ENCODE measurements at places on chromosomes 11 and 22.

DNA sequence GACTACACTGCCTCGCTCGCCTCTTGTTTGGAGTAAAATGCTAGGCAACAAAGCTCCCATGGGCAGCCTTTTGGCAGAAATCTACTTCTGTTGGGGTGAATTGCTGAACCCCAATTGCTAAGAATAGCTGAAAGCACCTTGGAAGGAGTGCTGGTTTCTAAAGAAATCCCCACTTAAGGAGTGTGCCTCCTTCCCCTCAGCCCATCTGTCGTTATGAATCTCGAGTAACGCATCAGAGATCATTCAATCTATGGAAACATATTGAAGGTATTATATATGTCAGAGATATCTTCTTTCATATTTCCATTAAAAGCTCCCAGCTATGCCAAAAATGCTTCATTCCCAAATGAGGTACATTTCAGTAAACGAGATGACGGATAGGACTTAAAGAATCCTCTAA, 229.6 kb upstream of the BLID start:
- DNase-seq = peak; percentile 76

- no peak for DNase-seq
Observed at GRCh38 chr11:111417011-111417765, 38.1 kb upstream of the POU2AF1 start.

DNA sequence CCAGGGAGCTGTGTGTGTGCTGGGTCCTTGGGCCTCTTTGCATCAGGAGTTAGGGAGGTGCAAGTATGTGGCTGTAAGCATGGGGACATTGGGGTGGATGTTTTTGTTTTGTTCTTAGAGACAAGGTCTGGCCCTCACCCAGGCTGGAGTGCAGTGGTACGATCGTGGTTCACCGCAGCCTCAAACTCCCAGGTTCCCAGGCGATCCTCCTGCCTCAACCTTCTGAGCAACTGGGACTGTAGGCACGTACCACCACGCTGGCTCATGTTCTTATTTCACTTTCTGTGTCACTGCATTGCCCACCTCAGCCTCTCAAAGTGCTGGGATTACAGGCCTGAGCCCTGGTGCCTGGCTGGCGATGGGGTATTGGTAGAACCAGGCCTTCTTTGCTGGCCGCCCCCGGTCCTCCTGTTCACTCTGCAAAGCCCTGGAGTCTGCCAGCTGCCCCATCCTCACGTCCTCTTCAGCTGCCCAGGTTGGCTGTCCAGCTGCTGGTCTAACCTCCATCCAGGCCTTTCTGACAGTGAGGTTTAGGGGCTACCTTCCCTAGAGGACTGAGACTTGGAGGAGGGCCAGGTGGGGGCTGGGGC, 851 bp upstream of the GRAMD4 start:
- no peak for DNase-seq

DNA sequence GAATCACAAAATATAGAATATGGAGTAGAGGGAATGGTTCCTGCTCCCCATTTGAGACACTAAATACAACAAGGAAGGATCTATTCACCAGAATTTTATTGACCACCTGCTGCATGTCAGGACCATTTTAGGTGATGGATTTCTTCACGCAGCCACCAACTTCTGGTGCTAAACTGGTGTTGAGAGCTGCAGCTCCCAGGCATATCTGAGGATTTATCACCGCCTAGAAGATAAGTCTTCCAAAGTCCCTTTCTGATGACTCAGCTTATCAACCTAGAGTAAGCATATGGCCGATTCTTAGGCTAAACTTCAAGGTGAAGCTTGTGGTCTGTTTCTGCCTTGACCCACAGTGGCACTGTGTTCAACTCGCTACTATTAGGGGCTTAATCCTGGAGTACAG, 6.7 kb downstream of the DDI1 start:
- DNase-seq = no peak

DNA sequence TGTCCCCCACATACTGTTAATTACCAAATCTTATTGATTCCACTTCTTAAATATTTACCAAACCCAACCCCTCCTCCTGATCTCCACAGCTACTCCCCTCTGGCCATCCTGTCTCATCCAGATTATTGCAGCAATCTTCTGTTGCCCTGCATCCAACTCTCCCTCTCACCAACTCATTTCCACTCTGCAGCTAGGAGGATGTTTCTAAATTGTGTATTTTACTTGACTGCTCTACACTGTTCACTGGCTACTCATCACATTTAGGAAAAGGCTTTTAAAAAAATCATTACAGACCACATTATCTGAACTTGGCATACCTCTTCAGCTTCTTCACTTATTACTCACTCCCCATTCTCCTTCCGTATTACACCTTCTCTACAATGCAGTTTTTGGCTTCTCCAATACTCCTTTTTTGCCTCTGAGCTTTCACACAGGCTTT, 117.9 kb downstream of the ATG16L2 start:
- DNase-seq = no peak

GRCh38 chr22:43434928-43435311, 23.1 kb downstream of the MPPED1 start:
- no peak for DNase-seq

DNA sequence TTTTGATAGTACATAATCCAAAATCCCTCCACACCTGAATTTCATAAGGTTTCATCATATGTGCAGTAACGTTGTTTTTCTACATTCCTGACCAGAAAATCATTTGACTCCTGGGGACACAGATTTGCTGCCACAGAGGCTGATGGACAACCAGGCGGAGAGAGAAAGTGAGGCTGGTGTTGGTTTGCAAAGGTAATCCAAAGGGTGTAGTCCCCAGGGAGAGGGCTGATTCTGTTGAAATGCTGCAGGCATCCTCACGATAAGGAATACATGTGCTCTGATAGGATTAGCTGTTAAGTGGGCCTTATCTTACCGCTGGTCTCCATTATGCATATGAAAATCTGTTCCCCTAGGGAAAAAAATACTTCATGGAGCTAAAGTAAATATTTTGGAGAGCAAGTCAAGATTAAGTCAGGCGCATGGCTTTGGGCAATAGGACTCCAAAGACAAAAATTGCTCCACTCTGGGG, 8.1 kb downstream of the APOL6 start:
- no peak for DNase-seq

- DNase-seq = no peak
Observed at GRCh38 chr11:30911247-30911646, 325.1 kb upstream of the MPPED2 start.

DNA sequence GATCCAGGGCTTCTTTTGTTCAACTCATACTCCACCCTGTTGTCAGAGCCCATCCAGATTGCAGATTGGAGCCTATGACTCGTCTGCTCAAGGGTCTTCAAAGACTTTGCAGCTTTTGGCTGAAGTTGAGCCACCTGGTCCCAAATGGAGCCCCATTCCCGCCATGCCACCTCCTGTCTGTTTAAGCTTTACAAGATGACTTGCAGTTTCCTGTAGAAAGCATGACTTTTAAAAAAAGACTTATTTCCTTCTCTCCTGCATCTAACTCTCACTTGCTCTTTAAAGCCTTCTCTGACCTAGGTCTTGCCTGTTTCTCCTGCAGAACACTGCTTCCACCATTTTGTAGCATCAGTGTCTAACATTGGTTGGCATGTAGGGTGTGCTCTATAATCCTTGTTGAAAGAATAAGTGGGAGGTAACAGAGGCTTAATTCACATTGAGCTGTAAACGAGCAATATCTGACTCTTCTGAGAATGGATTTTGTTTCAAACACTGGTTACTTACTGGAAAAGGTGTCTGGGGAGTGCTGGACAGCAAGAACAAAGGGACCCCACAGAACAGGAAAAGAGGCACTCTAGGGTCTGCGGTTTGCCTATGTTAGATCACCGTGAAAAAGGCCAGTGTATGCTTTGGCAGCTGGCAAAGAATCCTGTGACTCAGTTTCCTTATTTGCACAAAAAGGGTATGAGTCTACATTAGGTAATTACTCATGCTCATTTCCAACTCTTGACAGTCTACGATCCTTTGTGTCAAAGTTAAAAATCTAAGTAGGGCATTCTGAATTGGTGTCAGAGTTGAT, 30.3 kb downstream of the NF2 start:
- no peak for DNase-seq

DNA sequence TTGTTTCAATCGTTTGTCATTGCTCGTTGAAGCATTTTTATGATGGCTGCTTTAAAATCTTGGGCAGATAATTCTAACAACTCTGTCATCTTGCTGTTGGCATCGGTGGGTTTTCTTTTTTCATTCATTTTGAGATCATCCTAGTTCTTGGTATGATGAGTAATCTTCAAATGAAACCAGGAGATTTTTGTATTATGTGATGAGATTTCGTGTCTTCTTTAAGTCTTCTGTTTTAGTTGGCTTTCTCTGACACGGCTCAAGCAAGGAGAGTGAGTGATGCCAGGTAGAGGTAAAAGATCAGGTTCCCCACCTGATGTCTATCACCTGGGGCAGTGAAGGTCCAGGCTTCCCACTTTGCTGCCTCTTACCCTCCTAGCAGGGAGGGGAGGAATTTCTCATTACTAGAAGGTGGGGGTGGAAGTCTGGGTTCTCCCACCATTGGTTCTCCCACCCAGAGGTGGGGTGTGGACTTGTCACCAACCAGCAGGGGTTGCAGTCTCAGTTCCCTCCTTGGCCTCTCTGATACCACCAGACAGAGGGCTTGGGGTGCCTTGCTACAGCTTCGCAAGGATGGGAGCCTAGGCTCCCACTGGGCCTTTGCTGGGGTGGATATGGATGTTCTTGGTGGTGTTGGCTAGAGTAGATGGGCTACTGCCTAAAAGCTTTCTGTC, 12.9 kb downstream of the CDC45 start:
- no peak for DNase-seq

DNA sequence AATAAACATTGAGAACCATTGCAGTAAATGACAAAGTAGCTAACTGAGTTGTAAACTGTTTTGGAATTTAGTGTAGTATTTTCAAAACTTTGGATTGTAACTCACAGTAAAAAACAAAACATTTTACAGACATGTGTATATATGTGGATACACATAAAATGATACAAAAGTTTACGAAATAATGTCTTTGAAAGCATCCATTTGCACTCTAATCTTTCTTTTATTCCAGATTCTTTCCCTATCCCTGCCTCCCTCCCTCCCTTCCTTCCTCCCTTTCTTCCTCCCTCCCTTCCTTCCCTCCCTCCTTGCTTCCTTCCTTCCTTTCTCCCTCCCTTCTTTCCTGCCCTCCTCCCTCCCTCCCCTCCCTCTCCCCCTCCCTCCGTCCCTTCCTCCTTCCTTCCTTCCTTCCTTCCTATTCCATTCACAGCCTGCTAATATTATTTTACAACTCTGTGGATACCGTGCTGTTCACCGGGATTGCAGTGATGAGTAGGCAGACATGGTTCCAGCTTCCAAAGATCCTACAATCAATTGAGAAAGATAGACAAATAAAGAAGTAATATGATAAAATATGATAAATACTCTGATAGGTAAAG, 3.5 kb downstream of the RRM1 start:
- DNase-seq = no peak

GRCh38 chr11:74471668-74472429, 4.5 kb upstream of the KCNE3 start:
- no peak for DNase-seq

DNA sequence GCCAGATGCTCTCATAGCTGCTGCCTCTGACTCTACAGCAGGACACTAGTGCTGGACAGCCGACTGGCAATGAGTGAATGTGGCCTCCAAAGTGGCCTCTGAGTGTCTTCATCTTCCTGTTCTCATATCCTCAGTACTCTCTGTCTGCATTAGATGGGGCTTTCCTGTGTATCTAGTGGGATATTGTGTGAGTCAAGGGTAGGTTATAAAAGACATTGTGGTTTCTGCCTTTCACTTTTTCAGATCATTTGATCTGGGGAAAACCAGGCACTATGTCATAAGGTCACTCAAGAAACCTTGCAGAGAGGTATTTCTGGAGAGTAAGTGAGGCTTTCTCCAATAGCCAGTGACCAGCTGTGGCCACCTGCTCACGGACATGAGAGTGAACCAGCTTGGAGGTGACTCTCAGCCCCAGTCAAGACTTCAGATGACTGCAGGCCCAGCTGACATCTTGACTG, 333.6 kb upstream of the NCAM1 start:
- DNase-seq = no peak

DNA sequence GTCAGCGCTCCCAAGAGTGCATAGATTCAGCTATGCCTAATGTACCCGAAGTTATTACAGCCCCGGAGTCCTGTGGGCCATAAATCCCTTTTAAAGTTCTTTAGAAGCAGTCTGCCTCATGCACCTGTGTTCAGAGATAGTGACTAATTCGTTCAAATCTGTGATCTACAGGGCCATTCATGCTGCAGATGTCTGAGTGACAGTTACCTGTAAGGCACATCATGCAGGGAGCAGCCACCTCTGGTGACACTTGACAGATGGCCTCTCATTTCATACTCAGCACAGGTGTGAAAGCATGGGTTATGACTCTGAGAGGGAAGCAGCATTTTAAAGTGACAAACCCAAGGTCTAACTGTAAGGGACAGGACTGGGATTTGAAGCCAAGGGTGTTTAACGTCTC, 2.4 kb upstream of the E2F8 start:
- no peak for DNase-seq

GRCh38 chr22:36900225-36900624, 13.2 kb upstream of the CSF2RB start:
- no peak for DNase-seq

- DNase-seq = no peak
Observed at GRCh38 chr22:39348909-39349505, 784 bp upstream of the SYNGR1 start.

DNA sequence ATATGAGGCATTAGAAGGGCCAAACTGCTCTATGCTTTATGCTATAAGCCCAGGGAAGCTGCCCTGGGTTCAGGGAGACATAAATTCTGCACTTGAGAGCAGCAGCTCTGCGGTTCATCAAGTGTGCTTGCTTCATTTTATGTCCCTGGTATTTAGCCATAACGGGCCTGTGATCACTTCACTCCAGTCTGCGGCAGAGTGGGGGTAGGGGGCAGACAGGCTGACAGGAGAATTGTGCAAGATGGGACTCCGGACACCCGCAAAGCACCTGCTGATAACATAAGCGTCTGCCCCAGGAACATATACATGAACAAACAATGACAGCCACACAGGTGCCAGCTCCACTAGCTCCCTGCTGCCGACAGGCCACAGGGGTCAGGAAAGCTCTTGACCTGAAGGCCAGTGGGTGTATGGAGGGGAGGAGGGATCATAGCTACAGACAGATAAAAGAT, 56.1 kb downstream of the SMCO4 start:
- DNase-seq = no peak

GRCh38 chr11:75773595-75774353, 5.2 kb downstream of the DGAT2 start:
- no peak for DNase-seq

GRCh38 chr22:43753688-43754087, 58.4 kb downstream of the EFCAB6 start:
- DNase-seq = no peak

- no peak for DNase-seq
Observed at GRCh38 chr22:26348810-26349526, 80.1 kb upstream of the ASPHD2 start.

DNA sequence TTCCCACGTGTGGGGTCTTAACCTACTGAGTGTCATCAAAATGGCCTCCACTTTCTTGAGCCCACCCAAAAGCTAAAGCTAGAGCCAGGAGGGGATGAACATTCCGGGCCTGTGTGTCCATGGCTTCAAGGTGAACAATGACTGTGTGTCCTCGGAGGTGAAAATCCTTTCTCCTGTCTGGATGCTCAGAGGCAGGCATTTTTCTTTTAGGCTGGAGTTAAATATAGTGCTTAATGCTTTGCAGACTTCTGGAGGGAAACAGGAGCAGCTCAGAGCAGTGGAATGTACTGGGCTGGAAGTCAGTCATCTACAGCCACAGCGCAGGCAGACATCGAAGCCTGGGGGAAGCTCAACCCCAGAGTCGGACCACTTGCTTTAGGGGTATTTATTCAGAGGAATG, 68.6 kb upstream of the TMEM45B start:
- no peak for DNase-seq

- no peak for DNase-seq
Observed at GRCh38 chr22:47943729-47944700, 1181.6 kb downstream of the TBC1D22A start.

- DNase-seq = peak; percentile 74
Observed at GRCh38 chr22:49826603-49827270, 936 bp downstream of the BRD1 start.

Measured in left forelimb (tissue), 1 donor.